ENCODE measurements at places on chromosomes 12 and 14. TPM values are rescaled to one million over a fixed set of nuclear protein-coding genes. Genes with fewer than 3 reads are reported as not detected.

The VASH1 gene
- 24.5 TPM for polyA plus RNA-seq

The BCL2L14 gene
- polyA plus RNA-seq = 0.45 TPM

The NOP9 gene
- 11.6 TPM for polyA plus RNA-seq

The LRCOL1 gene
- 0.18 TPM for polyA plus RNA-seq

The PRPF39 gene
- 14.5 TPM for polyA plus RNA-seq

The TSHR gene
- 0.25 TPM for polyA plus RNA-seq

The SYNDIG1L gene
- polyA plus RNA-seq = 0.10 TPM

The KRT6B gene
- polyA plus RNA-seq = not detected

The B4GALNT1 gene
- 0.35 TPM for polyA plus RNA-seq

The CDH24 gene
- 4.4 TPM for polyA plus RNA-seq

The EML5 gene
- 0.94 TPM for polyA plus RNA-seq

The C12orf42 gene
- polyA plus RNA-seq = not detected

The EIF2S3B gene
- 0.79 TPM for polyA plus RNA-seq

The SIX6 gene
- not detected for polyA plus RNA-seq

The KLRF1 gene
- polyA plus RNA-seq = 0.21 TPM

The HOXC11 gene
- not detected for polyA plus RNA-seq

The KRT2 gene
- not detected for polyA plus RNA-seq

The FOXG1 gene
- polyA plus RNA-seq = not detected

The GALNT9 gene
- polyA plus RNA-seq = 1.1 TPM

The SCFD1 gene
- 31.0 TPM for polyA plus RNA-seq

The OR4E2 gene
- polyA plus RNA-seq = not detected

The RDH16 gene
- 0.12 TPM for polyA plus RNA-seq

The PPFIA2 gene
- polyA plus RNA-seq = 0.02 TPM

The SARNP gene
- 85.6 TPM for polyA plus RNA-seq

The ANP32D gene
- not detected for polyA plus RNA-seq

The CAPZA3 gene
- polyA plus RNA-seq = not detected

The TEX52 gene
- polyA plus RNA-seq = not detected

The LUM gene
- 94.2 TPM for polyA plus RNA-seq

The MRPL42 gene
- 14.7 TPM for polyA plus RNA-seq

The SMIM41 gene
- polyA plus RNA-seq = 0.27 TPM

The SLC4A8 gene
- polyA plus RNA-seq = 1.0 TPM

The PPHLN1 gene
- polyA plus RNA-seq = 12.5 TPM

The FOXA1 gene
- polyA plus RNA-seq = 0.13 TPM

The SCNN1A gene
- polyA plus RNA-seq = 5.0 TPM

The PLD4 gene
- polyA plus RNA-seq = not detected

The LYZ gene
- 48.7 TPM for polyA plus RNA-seq

The NRXN3 gene
- 0.27 TPM for polyA plus RNA-seq

The KRT77 gene
- polyA plus RNA-seq = not detected

The ACSS3 gene
- 27.9 TPM for polyA plus RNA-seq

The CCDC177 gene
- polyA plus RNA-seq = not detected

The SYCP3 gene
- not detected for polyA plus RNA-seq

The PLEKHG7 gene
- polyA plus RNA-seq = 0.01 TPM

The GZMB gene
- polyA plus RNA-seq = 0.29 TPM

The CPNE6 gene
- polyA plus RNA-seq = 0.01 TPM

The CLEC4D gene
- polyA plus RNA-seq = 0.09 TPM

The NTN4 gene
- polyA plus RNA-seq = 12.9 TPM

The PCED1B gene
- 2.7 TPM for polyA plus RNA-seq

The TMEM119 gene
- 14.7 TPM for polyA plus RNA-seq

The LTB4R gene
- 5.1 TPM for polyA plus RNA-seq

The PTCSC3 gene
- polyA plus RNA-seq = not detected

The GLI1 gene
- polyA plus RNA-seq = 0.18 TPM

The SERPINA9 gene
- not detected for polyA plus RNA-seq

The DNAI7 gene
- polyA plus RNA-seq = 0.41 TPM

The TBX5 gene
- 0.01 TPM for polyA plus RNA-seq

The GPR84 gene
- polyA plus RNA-seq = 1.0 TPM

The TEX22 gene
- polyA plus RNA-seq = 0.13 TPM

The KRT75 gene
- not detected for polyA plus RNA-seq

The ARHGAP9 gene
- polyA plus RNA-seq = 33.6 TPM

All from adipose tissue (tissue), 3 donors.